ENCODE measurements at places on chromosomes 7 and 10.

GRCh38 chr10:68302503-68302823 is 29.4 kb upstream of the HNRNPH3 start:
- no peak for DNase-seq

DNA sequence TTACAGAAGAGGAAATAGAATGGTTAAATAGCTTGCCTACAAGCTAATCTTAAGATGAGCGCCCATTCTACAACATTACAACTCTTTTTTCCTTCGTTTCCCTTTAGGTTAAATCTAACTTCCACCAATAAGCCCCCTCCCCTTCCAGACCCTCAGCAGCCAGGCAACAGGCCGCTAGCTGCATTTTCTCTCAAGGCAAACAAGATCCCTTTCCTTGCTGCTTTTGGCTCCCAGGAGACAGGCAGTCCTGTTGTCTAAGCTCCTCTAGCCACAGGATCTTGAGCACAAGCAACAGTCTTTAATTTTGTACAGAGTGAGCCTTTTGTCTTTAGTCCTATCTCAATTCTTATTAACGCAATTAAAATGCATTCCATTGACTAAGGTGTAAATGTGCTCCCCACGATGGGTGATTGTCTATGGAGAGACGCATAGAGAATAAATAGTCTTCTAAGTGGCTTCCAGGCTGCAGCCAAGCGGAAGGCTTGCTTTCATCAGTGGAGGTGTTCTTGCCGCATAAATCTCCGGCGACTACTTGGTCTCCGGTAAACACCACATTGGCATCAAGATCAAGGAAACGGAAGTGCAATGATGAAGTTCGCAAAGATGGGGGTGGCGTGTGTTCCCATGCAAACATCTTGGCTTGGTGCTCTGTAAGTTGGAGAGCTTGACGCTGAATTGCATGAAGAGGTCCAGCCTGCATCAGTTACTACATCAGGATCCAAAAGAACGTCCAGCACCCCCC is 181.9 kb upstream of the LYZL2 start:
- DNase-seq, result no peak

GRCh38 chr10:34764472-34764946 is 50.6 kb downstream of the PARD3 start:
- DNase-seq, result no peak

DNA sequence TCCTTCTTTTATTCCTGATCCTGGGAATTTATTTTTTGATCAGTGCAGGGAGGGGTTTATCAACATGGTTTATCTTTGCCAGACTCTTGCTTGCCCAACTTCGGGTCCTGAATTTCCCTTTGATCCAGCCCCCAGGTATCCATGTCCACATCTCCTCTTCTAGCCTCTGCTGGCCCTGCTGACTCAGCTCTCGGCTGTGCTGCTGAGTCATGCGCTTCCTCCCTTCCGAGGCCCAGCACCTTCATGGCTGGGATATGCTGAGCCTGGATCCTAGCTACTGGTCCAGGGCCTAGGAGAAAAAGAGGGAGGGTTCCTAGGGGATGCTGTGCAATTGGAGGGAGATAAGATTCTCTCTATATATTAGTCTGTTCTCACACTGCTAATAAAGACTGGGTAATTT is 380.7 kb upstream of the SHH start:
- no peak for DNase-seq

- no peak for DNase-seq
Observed at GRCh38 chr7:19775578-19775977, 2.2 kb upstream of the TMEM196 start.

GRCh38 chr10:19922236-19922963 is 106.2 kb downstream of the PLXDC2 start:
- no peak for DNase-seq

- no peak for DNase-seq
Observed at GRCh38 chr7:5661942-5662341, 119.5 kb downstream of the RNF216 start.

GRCh38 chr7:96539471-96539870 is 170.2 kb downstream of the SEM1 start:
- no peak for DNase-seq

GRCh38 chr7:4747746-4748145 is 27.7 kb upstream of the AP5Z1 start:
- DNase-seq, result no peak

- no peak for DNase-seq
Observed at GRCh38 chr10:89369156-89370105, 8.4 kb upstream of the IFIT1B start.

- DNase-seq, result no peak
Observed at GRCh38 chr7:97145068-97145467, 27.6 kb downstream of the SDHAF3 start.

DNA sequence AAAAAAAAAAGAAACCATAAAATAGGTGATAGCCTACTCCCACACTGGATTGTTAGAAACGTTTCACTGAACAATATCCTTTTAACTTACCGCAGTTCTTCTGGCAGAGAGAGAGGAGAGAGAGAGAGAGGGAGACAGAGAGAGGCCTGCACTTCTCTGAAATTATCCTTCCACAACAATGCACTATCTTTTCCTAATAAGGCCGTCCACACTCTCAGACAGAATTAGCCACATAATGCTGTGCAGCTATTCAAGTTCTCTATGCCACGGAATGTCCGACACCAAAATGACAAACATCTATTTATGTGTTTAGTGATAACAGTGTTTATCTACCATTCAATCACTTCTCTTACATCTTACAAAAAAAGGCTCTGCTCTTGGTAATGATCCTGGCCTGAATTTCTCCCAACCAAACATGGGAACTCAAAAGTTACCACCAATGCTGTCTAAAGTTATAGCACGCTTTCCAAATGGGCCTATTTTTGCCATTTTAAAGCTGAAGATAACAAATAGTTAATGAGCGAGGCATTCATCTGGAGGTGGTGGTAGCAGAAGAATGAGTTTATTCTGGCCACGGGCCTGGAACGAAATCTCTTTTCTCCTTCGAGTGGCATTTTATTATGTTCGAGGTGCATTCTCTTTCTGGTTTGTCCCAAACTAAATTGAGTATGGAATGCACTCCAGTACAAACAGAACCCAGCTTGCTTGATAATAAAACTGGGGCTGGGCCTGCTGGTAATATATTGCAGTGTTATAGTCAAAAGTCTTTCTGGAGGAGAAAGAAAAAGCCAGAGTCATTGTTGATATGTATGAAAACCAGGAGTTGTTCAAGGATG is 160.2 kb upstream of the SVIL start:
- DNase-seq, result no peak

DNA sequence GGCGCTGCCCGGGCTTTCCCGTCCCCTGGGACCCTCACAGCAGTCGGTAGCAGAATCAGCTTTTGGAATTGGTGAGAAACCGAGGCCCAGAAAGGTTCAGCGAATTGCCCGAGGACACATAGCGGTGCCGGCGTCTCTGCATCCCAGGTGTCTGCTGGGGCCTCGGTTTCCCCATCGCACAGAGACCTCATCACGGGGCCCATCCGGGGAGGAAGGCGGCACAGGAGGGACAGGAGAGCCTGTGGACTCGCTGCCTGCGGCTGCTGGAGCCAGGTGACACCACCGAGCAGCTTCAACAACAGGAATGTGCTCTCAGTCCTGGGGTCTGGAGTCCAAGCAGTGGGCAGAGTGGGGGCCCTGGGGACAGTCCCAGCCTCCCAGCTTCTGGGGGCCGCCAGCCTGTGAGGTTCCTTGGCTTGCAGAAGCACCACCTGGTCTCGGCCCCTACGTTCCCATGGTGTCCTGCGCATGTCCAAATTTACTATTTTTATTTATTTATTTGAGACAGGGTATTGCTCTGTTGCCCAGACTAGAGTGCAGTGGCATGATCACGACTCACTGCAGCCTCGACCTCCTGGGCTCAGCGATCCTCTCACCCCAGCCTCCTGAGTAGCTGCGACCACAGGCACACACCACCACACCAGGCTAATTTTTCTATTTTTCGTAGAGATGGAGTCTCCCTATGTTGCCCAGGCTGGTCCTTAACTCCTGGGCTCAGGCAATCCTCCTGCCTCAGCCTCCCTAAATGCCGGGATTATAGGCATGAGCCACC is 539 bp upstream of the COX19 start:
- DNase-seq, result no peak

GRCh38 chr10:47244560-47245500 is 55.2 kb upstream of the GDF10 start:
- DNase-seq, result no peak

GRCh38 chr10:17460756-17461155 is 6.4 kb upstream of the ST8SIA6 start:
- DNase-seq, result no peak

DNA sequence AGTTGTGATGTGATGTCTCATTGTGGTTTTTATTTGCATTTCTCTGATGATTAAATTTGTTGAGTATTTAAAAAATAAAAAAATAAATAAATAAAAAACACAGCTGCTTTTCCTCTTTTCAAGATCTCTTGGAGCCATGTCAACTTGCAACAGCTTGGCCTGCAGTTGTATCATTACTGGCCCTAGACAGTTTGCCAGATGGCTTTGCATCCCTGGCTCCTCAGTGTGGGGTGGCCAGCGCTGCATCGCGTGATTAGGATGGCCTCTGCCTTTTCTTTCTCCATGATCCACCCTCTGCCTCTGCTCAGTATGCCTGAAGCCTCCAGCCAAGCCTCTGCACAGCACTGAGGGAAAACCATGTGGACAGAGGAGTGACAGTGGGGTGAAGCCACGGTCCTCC is 96.8 kb downstream of the PPP1R3C start:
- DNase-seq, result no peak

- DNase-seq, result peak; percentile 63
Observed at GRCh38 chr10:22325272-22326144, 4.6 kb downstream of the BMI1 start.

DNA sequence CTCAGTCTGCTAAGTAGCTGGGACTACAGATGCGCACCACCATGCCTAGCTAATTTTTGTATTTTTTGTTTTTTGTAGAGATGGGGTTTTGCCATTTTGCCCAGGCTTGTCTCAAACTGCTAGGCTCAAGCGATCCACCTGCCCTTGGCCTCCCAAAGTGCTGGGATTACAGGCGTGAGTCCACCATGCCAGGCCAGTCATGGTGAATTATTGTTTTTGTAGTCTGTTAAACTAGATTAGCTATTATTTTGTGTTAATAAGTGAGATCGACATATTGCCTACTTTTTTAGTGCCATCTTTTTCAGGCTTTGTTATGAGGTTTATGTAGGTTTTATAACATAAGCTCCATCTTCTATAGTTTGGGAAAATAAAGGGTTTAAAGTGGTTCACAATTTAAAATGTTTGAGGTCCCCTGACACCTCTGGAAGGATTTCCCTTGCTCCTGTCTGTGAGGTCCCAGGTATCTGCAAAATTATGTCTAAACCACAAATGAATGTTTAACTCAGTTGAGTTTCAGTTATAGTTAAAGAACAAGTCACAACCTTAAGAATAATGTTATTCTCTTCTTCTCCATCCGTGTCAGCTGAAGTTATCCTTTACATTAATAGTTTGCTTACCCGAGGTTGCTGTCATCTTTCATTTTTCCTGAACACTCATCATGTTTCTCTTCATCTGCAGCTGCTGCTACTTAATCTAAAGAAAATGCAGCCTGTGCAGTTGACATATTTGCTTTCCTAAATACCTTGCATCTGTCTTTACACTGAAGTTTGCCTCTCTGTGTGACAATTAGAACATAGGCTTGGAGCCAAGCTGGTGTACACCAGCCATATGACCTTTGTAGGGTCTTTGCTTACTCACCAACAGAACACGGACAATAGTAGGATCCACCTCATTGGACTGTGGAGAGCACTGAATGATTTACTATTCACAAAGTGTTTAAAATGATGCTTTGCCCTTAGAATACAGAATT is 8.9 kb upstream of the VSTM4 start:
- DNase-seq, result no peak

DNA sequence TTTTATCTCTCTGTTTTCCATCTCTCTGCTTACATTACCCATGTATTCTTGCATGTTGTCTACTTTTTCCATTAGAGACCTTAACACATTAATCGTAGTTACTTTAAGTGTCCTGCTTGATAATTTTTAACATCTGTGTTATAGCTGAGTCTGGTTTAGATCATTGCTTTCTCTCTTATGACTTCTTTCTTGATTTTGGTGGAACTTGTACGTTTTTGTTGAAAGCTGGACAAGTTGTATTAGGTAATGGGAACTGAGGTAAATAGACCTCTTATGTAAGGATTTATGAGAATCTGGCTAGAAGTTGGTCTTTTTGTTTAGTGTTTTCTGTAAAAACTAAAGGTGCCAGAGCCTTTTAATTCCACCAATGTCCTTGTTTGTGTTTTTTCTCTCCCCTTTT is 100.8 kb upstream of the LYZL2 start:
- DNase-seq, result no peak

- no peak for DNase-seq
Observed at GRCh38 chr10:22658745-22659410, 55.5 kb downstream of the PIP4K2A start.

- no peak for DNase-seq
Observed at GRCh38 chr7:74617180-74617744, 40.3 kb upstream of the GTF2I start.

- DNase-seq, result no peak
Observed at GRCh38 chr7:80312139-80312661, 177.6 kb downstream of the GNAI1 start.

GRCh38 chr7:98352621-98353020 is 48.3 kb downstream of the BAIAP2L1 start:
- DNase-seq, result no peak

GRCh38 chr10:103192089-103192450 is 1.0 kb downstream of the NT5C2 start:
- DNase-seq, result no peak

- DNase-seq, result no peak
Observed at GRCh38 chr10:20277820-20278219, 461.6 kb downstream of the PLXDC2 start.

GRCh38 chr10:79116801-79117723 is 48.3 kb downstream of the ZMIZ1 start:
- DNase-seq, result no peak

GRCh38 chr10:109977382-109977806 is 30.4 kb upstream of the ADD3 start:
- no peak for DNase-seq

DNA sequence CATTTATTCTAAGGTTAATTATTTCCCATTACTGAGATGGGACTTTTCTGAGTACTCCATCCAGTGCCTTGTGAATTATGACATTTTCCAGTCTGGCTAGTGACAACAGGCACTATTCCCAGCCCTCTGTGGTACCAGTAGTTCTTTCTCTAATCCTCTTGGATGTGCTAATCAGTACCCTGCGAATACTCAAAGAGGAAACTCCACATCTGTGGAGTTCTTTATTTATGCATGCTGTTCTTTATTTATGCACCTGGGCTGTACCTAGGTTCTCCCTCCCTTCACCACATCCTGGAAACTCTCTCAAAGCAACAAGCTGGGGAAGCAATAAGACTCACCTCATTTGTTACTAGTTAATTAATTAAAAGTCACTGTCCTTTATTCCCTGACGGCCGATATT is 83.5 kb downstream of the TSPAN12 start:
- no peak for DNase-seq

- DNase-seq, result no peak
Observed at GRCh38 chr7:156177422-156178055, 365.3 kb upstream of the SHH start.
